Stimulated activated CD8-positive, alpha-beta memory T cell treated with anti-CD3 and anti-CD28 coated beads, Interleukin-4, amount 100 ng/mL, for 1 hour (primary cell): ENCODE measurements at places on chromosomes 11 and 22.

GRCh38 chr22:32544953-32545558 lies 70.4 kb downstream of the FBXO7 start:
- DNase-seq, result no peak

GRCh38 chr22:38103641-38104040 lies 6.8 kb downstream of the BAIAP2L2 start:
- no peak for DNase-seq

GRCh38 chr11:102197670-102198139 lies 87.5 kb downstream of the YAP1 start:
- no peak for DNase-seq

GRCh38 chr11:94774345-94774744 lies 6.2 kb downstream of the AMOTL1 start:
- no peak for DNase-seq

DNA sequence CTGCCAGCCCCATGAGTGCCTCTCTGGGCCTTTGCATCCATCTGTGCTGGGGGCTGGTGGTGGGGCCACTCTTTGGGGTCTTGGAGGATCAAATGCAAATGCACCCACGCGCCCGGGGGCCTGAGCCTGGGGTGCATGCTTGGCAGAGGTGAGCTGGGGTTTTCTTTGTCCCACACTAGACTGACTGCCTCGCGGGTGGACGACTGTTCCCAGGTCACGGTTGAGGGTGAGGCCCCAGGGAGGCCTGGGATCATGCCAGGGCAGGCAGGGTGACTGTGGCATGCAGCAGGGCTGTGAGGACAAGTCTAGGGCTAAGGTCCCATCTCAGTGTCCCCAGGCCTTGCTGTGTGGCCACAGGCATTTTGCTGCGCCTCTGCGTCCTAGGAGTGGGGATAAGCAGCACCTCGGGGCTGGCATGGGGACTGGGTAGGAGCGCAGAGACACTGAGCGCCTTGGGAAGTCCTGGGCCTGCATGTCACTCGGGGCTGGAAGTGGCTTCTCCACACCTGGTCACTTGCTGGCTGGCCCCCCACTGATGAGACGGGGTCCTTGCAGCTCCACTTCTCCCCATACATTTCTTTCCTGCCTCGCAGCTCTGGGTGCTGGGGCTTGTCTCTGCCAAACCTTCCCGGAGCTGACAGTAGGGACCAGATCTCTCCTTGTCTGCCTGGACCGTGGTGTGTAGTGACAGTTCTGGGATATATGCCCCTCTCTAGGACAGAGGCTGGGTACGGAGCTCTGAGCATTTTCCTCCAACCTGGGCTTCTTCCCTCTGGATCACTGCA lies 133.1 kb downstream of the CTTN start:
- no peak for DNase-seq

DNA sequence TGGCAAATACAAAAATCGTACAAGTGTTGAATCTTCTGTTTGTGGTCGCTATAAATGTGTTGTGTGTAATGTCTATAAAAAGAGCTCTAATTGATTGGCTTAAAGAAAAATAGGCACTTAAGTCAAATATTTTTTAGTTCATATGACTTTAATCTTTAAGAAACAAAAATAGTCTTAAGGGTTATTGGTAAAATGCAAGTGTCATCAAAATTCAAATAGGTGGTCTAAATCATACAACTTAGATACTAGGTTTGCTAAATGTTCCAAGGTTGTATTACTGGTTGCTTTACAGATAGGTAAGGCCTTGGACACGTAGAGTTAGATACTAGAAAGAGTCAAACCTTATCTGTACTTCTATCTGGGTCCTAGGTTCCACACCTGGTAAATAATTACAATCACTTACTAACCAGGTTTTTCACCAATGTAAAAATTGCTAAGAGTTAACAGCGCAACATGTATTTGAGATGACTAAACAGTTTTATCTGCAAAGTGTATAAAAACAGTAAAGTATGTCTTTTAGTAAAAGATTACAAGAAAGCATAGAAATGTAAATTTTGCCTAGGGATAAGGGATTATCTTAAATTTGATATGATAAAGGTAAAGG lies 91.1 kb upstream of the GNAZ start:
- no peak for DNase-seq

DNA sequence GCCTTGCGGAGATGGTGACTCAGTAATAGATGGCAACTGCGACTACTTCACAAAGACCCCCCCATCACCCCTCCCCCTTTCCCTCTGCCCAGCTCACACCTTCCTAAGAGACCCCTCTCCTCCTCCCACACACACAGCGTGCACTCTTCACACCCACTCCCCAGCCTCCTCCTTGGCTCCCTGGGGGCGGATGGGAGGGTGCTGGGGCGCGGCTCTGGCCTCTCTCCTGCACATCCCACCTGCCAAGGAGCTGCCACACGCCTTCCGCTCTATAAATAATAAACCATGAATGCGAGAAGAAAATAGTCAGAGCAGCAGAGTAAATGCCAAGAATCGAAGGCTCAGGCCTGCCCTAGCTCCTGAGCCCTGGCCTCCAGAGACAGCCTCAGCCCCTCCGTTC lies 4.5 kb downstream of the P2RX3 start:
- no peak for DNase-seq

GRCh38 chr22:24460418-24461089 lies 33.2 kb downstream of the ADORA2A start:
- no peak for DNase-seq

- DNase-seq, result no peak
Measured at GRCh38 chr11:36002196-36002595, 58.3 kb downstream of the LDLRAD3 start.
